ENCODE measurements at places on chromosomes 6 and 20.

GRCh38 chr20:9035126-9035525 is 33.8 kb upstream of the PLCB4 start:
- DNase-seq = peak; percentile 74

DNA sequence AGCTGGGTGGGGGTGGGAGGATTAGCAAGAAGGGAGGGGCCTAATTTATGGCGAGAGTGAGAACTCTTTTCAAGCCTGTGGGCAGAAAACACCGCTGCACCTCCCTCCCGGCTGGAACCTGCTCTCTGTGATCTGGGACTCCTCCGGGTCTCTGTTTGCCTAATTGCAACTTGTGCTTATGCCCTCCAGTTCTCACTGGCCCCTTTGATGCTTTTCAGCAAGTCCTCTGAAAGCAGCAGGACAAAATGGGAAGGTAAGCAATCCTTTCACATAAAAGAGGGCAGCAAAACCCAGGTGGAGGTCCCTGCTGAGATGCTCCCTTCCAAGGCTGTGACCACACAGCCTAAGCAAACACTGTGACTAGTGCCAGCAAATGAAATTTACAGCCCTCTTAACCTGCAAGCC is 523.0 kb upstream of the FLRT3 start:
- DNase-seq = no peak

- DNase-seq = no peak
These were observed 156.1 kb upstream of the PTPRK start for GRCh38 chr6:128676456-128676855.

GRCh38 chr6:110833831-110834230 is 18.6 kb upstream of the CDK19 start:
- DNase-seq = no peak

DNA sequence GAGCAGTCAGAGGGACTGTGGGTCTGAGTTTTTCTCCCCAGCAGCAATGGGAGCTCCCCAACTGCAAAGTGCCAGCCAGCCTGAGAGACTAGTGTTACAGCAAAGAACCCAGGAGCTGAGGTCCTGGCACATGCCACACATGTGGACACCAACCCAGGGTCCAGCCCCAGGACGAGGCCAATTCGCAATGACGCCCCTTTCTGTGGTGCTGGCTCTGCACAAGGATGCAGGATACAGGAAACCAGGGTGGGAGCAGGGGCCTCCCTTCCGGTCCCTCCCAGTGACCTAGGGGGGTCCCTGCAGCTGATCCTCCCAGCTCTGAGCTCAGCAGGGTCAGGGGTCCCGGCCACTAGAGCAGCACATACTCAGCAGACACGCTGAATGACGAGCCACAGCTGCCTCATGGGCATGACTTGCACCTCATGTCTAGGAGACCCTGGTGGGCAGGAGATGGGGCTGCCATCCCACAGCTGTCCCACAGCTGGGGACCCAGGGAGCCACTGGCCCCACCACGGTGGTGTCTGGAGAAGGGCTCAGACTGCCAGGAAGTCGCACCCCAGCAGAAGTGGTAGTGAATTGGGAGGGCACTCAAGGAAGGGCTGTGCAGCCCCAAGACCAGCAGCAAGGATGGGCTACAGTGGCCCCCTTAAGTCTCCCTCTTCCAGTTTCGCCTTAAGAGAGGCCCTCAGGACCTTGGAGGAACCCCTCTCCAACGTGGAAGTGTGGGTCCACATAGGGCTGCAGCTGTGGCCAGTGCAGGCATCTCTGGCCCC is 3.6 kb downstream of the ARFRP1 start:
- DNase-seq = peak; percentile 62

- DNase-seq = no peak
These were observed 266.8 kb downstream of the CD83 start for GRCh38 chr6:14384175-14384949.

GRCh38 chr6:87391334-87391733 is 16.4 kb upstream of the CFAP206 start:
- DNase-seq = no peak

DNA sequence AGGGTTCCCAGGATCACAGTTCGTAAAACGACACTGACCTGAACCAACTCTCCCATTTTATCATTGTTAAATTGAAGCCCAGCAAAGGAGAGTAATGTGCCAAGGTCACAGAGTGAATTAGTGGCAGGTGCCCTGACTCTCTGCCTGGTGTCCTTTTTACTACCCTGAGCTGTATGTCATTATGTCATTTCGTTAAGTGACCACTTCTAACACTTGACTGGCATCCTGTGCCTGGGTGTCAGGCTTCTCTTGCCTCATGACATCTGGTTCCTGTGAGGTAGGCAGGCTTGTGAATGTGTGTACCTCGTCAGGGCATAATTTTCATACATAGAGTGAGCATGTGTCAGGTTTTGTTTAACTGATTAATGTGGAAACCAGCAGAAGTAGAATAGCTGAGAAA is 48.6 kb downstream of the RALY start:
- DNase-seq = no peak

GRCh38 chr6:34272013-34272926 is 23.5 kb upstream of the SMIM29 start:
- DNase-seq = no peak

DNA sequence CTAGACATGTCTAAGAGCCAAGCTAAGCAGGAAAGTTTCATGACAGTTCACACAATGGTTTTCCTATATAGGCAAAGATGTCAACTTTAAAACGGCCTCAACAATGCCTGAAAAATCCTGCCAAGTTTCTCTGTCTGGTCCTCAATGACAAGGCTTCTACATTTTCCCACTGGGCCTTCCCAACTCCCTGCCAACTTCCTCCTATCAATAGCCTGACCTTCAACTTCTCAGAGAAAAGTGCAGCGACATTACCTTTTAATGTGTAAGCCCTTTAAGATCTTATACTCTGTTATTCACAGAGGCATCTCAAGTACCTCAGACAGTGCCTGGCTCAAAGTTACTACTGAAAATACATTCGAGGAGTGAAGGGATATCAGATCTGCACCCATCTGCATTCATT is 56.2 kb upstream of the BTBD3 start:
- DNase-seq = no peak

DNA sequence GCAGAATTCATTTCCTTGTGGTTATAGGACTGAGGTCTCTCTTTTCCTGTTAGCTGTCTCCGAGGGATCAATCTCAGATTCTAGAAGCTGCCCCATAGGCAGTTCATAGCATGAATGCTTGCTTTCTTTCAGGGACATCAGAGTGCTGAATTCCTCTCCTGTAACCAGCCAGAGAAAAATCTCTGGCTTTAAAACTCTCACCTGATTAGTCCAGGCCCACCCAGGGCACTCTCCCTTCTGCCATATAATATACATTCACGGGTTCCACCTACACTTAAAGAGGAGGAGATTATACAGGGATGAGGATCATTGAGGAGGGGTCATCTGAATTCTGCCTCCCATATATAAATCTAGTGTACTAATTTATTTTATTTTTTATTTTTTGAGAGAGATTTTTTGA is 2.1 kb upstream of the KCNS1 start:
- no peak for DNase-seq
